Stimulated activated CD4-positive, alpha-beta T cell treated with anti-CD3 and anti-CD28 coated beads, Interleukin-15, amount 100 ng/mL, for 24 hours (primary cell): ENCODE measurements at places on chromosomes 4 and X.

DNA sequence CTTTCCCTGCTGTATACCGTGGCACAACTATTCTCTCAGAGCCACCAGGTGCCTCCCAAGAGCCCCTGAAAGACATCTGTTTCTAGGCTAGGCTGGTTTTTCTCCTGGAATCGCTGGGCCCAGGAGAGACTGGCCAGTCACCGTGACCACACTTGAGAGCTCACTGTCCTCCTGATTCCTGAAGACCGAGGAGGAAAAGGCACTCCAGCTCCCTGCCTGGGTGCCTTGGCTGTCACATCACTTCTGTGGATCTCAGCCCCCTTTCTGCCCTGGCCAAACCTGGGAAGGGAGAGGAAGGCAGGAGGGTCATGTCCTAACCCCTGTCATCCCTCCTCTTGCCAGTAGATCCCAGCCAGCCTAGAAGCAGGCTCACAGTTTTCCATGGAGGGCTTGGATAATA lies 54.7 kb upstream of the LAS1L start:
- DNase-seq = no peak

- no peak for DNase-seq
Measured at GRCh38 chrX:136954930-136955329, 74.4 kb upstream of the RBMX start.

- DNase-seq = peak; percentile 52
Measured at GRCh38 chr4:48578132-48578968, 88.3 kb downstream of the ZAR1 start.

- DNase-seq = peak; percentile 14
Measured at GRCh38 chr4:107913283-107913899, 18.0 kb upstream of the CYP2U1 start.

GRCh38 chr4:108047199-108047598 lies 57.5 kb downstream of the HADH start:
- DNase-seq = no peak

DNA sequence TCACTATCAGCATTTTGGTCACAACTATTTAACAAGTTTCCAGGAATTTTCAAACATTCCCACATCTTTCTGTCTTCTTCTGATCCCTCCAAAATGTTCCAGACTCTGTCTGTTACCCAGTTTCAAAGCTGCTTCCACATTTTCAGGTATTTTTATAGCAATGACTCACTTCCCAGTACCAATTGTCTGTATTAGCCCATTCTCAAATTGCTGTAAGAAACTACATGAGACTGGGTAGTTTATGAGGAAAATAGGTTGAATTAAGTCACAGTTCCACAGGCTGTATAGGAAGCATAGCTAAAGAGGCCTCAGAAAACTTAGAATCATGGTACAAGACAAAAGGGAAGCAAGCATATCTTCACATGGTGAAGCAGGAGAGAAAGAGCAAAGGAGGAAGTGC lies 475.0 kb upstream of the PCDH7 start:
- no peak for DNase-seq

GRCh38 chr4:151991001-151991883 lies 230.4 kb upstream of the GATB start:
- no peak for DNase-seq

GRCh38 chr4:100420571-100420970 lies 97.3 kb downstream of the EMCN start:
- DNase-seq = no peak

- DNase-seq = no peak
Measured at GRCh38 chr4:110666030-110666429, 43.2 kb upstream of the PITX2 start.

- no peak for DNase-seq
Measured at GRCh38 chrX:39451046-39451445, 646.7 kb downstream of the BCOR start.

GRCh38 chr4:106898621-106899230 lies 137.4 kb downstream of the DKK2 start:
- DNase-seq = peak; percentile 33

DNA sequence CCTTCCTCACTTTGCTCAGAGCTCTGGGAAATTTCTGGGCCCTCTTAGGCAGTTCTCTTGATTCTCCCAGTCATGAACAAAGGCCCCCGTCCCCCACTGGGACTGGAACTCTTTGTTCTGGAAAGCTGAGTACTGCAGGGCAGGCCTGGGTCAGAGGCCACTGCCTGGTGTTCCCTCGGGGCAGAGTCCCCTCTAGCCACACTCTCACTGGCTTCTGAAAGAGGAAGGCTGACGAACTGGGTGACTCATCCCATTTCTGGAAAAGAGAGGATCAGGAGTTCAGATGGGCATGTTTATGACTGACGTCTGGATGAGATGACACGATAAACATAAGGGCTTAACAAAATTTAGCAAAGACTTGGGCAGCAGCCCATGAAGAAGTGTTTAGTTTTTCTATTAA lies 47.7 kb downstream of the DDX3X start:
- no peak for DNase-seq

DNA sequence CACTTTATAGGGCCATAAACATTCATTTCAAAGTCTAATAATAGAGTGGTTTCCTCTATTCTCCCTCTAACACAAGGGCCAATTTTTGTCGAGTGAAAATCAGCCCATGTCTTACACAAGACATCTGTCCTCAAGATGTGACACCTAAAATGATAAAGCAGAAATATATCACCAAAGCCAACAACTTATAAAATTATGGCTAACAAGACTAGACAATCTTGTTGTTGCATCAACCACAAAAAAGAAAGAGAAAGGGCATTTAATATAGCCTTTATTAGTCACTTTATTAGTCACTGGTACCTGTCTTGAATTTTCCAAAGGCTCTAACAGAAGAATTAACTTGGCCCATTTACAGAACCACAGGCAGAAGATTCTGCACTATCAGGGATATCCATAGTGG lies 161.6 kb downstream of the SMIM20 start:
- no peak for DNase-seq

DNA sequence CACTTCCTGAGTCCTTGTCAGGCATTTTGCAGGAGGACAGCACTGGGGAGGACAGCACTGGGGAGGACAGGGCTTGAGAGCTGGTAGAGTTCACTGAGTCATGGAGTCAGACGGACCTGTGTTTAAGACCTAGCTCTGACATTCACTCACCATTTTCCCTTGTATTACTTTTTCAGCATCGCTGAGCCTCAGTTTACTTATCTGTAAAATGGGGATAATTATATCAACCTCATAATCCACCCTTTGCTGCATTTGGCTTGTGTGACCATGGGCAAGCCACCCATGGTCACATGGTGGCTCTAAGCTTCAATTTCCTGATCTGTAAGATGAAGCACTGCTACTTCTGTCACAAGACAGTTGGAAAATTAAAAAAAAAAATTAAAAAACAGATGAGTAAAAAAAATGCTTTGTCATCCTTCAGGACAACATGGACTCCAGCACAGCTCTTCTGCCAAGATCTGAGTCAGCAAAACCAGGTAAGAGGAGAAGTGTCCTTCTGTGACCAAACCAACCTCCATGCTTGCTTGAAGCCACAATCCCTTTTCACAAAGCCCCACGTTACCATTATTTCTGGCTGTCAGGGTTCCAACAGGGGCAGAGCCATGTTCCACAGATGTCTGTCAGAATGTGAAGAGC lies 275.5 kb downstream of the RAB28 start:
- DNase-seq = no peak

- no peak for DNase-seq
Measured at GRCh38 chr4:6984612-6985425, 58.4 kb upstream of the TADA2B start.

DNA sequence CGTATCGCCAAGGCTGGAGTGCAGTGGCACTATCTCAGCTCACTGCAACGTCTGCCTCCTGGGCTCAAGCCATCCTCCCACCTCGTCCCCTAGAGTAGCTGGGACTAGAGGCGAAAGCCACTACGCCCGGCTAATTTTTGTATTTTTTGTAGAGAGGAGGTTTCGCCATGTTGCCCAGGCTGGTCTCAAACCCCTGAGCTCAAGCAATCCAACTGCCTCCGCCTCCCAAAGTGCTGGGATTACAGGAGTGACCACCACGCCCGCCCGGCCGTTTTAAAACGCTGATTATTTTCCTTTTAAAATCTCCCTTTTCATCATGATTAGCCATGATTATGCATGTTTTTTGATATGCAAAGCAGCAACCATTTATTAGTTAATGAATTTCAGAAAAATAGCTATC lies 2.2 kb downstream of the N4BP2 start:
- no peak for DNase-seq

DNA sequence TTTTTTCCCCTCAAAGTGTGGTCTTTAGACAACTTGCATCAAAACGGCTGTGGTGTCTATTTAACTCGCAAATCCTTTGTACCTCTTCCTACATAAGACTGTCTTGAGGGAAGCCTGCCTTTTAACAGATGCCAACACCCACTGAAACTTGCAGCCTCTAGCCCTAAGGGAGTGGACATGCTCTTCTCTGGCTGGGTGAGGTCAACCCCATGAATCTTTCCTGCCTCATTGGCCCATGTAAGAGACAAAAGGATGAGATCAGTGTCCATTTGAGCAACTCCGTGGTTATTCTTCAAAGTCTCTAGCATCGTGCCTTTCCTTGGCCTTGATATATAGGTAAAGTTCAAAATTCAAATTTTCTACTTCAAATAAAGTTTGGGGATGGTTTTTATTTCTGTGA lies 134.7 kb downstream of the SHROOM3 start:
- DNase-seq = no peak

DNA sequence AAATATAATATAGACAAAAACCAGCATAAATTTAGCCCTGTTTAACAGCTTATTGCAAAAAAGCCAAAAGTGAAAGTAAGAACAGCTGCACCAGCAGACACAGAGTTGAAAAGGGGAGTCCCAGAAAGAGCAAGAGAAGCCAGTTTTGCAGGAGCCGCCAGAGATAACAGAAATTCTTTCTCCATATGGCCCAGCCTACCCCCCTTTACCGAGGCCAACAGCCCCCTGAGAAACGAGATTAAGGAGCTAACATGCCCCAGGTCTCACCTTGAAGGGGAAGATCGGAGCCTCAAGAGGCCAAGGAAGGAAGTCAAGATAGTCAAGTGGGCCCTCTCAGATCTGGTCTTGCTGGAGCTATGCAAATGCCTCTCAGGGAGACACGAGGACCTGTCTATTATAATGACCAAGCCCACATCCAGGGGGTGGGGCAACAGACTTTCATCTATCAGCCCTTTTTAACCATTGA lies 4.8 kb downstream of the ACOX3 start:
- peak; percentile 59 for DNase-seq

DNA sequence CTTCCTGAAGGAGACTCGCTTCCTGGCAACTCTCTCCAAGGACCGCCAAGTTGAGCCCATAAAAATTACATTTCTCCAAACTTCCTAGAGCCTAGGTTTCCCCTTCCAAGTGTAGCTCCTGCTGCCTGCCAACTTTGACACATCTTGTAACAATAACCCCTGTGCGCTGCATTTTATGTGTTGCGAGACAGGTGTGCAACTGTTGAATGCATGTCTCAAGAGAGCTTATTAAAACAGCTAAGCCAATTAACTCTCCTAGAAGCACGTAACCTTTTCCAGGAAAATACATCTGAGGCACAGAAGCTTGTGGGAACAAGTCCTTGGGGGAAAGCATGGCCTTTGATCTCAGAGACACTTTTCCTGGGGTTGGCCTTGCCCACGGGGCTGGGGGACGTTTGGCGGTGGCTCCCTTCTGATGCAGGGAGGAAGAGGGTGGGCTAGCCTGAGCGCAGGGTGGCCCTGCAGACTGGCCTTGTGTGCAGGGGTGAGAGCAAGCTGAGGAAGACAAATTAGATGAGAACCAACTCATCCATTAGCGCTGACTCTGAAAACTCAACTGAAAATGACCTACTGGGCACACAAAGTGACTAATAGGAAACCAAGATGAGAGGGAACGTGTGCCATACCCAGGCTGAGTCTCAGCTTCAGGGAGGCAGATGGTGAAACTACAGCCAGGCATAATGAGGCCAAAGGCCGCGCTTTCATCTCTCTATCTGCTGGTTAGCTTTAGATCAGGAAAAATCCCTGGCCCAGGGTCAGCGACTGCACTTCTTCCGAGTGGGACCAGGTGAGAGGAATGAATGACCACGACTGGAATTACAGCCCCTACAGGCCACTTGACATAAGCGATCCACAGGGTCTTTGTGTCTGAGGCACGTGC lies 75.3 kb downstream of the ENPP6 start:
- DNase-seq = no peak

DNA sequence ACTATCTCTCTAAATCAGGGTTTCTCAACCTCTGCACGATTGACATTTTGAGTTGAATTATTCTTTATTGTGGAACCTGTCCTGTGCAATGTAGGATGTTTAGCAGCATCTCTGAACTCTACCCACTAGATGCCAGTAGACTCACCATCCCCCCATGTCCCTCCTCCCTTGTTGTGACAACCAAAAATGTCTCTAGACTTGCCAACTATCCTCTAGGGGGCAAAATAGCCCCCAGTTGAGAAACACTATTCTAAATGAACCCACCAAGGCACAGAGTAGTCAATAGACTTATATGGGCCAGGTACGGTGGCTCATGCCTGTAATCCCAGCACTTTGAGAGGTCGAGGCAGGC lies 49.1 kb upstream of the GAB1 start:
- no peak for DNase-seq

- DNase-seq = no peak
Measured at GRCh38 chr4:71130827-71131603, 137.6 kb downstream of the DCK start.

DNA sequence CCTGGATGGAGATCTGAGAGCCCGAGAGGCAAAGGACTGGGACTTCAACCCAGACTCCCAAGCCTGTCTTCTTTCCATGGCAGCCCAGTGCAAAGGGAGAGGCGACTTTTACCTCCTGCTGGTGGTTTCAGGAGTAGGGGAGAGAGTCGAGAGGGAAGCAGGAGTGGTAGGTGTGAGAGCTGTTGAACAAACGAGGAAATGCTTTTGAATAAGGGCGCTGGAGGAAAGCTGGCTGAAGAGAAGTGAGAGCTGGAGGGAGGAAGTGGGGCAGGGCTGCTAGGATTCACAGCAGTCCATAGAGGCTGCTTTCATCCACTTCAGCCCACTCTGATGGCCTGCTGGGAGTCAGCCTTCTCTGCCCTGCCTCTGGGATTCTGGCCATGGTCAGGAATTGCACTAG lies 81.8 kb upstream of the EFNB1 start:
- no peak for DNase-seq

- peak; percentile 36 for DNase-seq
Measured at GRCh38 chr4:142656178-142656577, 189.9 kb downstream of the INPP4B start.

DNA sequence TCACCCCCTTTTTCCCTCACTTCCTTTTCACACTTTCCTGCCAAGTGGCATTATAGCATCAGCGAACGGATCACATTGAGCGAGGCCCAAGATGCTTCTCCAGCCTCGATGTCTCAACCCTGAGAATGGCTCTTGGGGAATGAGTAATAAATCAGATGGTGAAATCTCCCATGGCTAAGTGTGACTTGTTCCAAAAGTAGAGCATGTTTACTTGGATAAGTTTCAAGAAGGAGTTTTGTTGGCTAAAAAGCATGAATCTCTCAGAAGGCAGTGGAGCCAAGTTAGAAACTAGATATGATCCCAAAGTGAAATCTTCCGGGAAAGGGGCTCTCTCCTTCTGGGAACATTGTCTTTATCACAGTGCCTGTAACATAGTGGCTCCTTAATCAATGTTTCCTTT lies 316.3 kb downstream of the CAMK2D start:
- peak; percentile 23 for DNase-seq

- no peak for DNase-seq
Measured at GRCh38 chr4:54402880-54403480, 173.9 kb downstream of the PDGFRA start.

- DNase-seq = no peak
Measured at GRCh38 chrX:41095908-41096307, 10.7 kb downstream of the USP9X start.

- DNase-seq = no peak
Measured at GRCh38 chr4:24550441-24551175, 33.7 kb downstream of the DHX15 start.

- no peak for DNase-seq
Measured at GRCh38 chr4:153176938-153177337, 27.3 kb upstream of the TRIM2 start.
